ENCODE measurements at places on chromosomes 12 and 14.

DNA sequence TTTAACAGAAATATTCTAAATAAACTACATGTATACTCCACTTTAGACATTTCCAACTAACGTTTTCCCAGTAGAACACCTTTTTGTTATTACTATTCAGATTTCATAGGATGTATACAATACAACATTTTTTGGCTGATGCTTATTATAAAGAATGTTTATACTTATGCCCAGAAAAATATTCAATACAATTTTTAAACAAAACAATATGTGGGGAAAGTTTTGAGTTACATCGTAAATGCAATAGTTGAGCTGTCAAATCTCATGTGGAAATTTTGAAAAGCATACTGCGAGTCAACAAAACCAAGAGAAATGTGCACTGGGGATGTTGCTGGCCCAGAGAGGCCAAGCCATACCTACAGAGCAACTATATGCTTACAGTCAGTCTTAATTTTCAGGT, 18.2 kb upstream of the MON2 start:
- no peak for DNase-seq

DNA sequence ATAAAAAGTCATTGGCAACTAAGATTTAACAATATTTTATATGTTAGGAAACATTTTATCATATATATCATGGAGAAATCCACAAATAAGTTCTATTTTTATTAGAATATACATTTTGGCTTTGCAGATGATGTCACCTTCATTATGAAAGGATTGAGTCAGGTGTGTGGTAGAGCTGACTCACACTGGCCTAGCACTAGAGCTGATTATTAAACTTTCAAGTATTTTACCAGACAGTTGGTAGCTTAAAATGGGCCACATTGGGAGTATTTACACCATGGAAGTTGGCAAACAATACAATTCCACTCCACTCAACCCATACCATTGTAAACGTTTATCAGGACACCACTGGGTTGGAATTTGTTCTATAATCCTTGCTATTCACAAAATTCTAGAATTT, 1036.6 kb downstream of the TRHDE start:
- DNase-seq, result no peak

DNA sequence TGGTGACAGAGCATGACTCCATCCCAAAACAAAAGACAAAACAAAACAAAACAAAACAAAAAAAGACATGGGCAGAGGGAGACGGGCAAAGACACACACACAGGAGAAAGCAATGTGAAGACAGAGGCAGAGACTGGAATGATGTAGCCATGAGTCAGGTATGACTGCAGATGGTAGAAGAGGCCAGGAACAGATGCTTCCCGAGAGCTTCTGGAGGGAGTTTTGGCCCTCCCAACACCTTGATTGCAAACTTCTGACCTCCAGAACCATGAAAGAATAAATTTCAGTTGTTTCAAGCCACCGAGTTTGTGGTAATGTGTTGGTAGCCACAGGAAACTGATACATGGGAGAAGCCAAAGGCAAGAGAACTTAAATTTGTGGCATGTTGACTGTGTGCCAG, 27.1 kb downstream of the VWF start:
- DNase-seq, result no peak

DNA sequence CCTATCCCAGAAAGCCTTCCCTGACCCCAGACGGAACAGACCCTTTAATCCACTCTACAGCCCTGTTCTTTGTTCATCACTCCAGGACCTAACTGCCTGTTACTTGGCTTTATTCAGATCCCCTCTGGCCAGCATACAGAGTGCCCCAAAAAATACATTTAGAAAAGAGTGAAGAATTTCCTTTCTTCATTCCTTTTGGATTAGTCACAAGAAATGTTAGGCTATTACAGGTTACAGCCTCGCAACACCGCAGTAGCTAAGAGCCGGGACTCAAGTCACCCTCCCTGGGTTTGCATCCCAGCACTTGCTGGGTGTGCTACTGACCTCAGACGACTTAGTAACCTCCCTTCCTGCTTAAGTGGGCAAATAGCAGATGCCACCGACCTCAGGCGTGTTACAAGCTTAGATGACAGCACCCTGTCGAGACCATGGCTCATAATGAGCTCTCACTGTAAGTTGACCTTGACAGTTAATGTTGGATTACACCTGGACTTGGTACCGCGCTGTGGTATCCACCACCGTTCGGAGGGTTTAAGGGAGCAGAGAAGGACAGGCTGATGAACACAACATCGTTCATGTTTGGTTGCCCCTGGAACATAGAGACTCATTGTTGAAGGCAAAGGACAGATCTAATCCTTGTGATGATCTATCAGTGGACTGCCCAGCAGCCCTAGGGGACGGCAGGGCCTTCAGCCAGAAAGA, 12.9 kb downstream of the GLRX5 start:
- DNase-seq, result peak; percentile 73

DNA sequence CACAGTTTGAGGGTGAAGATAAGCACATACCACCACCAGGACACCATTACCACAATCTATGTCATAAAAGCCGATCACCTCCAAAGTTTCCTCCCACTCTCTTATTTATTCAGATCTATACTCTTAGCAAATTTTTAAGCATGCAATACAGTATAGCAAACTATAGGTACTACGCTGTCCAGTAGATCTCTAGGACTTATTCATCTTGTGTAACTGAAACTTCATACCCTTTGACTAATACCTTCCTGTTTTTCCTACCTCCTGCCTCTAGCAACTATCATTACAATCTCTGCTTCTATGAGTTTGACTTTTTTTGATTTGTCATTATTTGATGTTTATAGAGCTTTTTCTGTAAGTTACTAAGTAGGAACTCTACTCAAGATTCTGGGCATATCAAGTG, 84.5 kb upstream of the MANSC4 start:
- no peak for DNase-seq

DNA sequence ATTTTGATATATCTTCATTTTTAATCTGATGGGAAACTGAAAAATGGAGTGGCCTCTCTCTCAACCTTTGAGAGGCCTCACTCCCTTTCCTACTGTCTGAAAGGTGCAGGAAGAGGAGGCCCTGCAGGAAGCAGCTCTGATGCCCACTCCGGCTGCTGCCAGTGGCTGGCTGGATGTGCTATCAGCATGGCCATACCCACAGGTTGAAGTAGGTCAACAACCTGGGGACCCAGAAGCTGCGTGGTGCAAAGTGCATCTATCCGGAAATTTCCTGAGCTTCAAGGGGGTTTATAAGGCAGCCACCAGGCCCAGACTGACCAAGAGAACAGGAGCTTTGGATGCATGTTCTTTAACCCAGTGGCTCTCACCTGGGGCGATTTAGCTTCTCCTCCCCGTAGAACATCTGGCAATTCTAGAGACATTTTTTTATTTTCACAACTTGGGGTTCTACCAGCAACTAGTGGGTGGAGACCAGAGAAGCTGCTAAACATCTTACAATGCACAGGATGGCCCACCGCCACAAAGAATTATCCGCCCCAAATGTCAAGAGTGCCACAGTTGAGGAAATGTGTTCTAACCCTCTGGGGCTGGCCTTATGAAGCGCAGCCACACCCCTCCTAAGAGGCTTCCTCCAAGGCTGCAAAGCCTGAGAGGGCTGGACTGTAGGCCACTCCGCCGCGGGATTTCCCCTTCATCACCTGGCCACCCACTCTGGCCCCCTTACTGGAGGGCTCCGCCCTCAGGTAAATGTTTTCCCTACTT, 8.2 kb upstream of the BATF start:
- DNase-seq, result no peak

DNA sequence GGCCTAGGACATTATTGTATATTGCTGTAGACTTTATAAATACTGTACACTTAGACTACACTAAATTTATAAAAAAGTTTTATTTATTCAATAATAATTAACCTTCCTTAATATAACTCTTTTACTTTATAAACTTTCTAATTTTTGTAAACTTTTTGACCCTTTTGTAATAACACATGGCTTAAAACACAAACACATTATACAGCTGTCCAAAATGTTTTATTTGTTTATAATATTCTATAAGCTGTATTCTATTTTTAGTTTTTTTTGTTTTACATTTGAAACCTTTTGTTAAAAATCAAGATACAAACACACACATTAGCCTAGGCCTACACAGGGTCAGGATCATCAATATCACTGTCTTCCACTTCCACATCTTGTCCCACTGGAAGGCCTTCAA, 190.0 kb downstream of the BMP4 start:
- no peak for DNase-seq

- no peak for DNase-seq
Observed at GRCh38 chr14:96512602-96513397, 10.6 kb downstream of the PAPOLA start.

GRCh38 chr14:72549854-72550253, 344.0 kb downstream of the DPF3 start:
- DNase-seq, result no peak

GRCh38 chr12:58268069-58268468, 326.7 kb downstream of the ATP23 start:
- DNase-seq, result no peak

- DNase-seq, result peak; percentile 16
Observed at GRCh38 chr12:27782481-27782880, 2.4 kb upstream of the MANSC4 start.

DNA sequence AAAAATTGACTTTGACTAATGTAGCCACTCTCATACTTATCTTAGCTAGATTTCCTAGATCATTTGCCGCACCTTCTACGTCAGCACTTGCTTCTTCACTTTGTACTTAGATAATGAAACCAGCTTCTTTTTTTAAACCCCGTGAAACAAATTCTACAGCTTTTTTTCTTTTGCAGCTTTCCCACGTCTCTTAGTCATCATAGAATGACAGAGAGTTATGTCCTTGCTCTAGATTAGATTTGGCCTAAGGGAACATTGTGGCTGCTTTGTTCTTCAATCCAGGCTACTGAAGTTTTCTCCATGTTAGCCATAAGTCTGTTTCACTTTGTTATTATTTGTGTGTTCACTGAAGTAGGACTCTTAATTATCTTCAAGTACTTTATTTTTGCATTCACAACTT, 94.9 kb downstream of the SLCO1A2 start:
- peak; percentile 5 for DNase-seq

GRCh38 chr14:80055667-80056496, 155.4 kb downstream of the DIO2 start:
- peak; percentile 82 for DNase-seq

DNA sequence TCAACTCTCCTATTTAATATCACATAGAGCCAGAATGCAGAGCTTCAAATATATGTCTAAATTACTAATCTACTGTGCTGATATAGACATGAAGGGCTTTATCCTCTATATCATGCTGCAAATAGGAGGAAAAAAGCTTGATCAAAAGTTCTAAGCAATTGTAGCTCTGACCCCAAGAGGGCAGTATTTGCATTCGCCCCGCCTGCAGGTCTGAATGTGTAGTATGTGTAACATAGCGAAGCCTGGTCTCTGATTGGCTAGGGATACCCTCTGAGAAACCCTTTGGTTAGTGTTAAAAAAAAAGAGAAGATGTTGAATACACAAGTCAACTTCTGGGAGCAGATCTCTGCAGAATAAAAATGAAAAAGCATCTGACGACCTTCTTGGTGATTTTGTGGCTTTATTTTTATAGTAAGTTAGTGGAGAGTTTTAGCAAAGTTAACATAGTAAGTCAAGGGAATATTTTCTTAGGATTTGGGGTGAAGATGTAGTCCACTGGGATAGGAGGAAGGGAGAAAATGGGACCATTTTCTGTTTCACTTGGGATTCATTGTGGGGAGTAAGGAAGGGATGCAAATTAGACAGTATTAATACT, 151.6 kb upstream of the OR4E1 start:
- DNase-seq, result no peak

DNA sequence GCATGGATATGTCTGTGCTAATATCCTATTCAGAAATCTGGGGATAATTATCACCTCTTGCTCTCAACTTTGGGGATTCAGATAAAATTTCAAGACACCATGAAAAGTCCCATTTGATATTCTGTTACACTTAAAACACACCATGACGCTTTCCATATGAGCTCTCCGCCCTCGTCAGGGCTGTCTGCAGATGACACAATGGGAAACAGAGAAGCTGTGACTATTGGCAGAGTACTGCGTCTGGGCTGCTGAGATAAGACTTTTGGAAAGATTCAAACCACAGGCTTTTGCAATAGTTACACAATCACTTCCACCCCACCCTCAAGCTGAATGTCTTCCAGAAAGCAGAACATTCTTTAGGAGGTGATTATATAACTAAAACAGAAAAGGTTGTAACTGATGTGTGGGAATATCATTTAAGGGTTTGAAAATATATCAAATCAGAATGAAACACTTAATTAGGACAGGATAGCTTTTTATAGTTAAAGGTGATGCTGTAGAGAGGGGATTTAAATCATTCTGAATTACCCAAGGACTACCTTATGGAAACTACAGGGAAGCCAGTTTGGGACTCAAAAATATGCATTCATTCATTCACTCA, 75.3 kb upstream of the TMPO start:
- peak; percentile 80 for DNase-seq

GRCh38 chr12:125473501-125473900, 408.3 kb downstream of the AACS start:
- no peak for DNase-seq

DNA sequence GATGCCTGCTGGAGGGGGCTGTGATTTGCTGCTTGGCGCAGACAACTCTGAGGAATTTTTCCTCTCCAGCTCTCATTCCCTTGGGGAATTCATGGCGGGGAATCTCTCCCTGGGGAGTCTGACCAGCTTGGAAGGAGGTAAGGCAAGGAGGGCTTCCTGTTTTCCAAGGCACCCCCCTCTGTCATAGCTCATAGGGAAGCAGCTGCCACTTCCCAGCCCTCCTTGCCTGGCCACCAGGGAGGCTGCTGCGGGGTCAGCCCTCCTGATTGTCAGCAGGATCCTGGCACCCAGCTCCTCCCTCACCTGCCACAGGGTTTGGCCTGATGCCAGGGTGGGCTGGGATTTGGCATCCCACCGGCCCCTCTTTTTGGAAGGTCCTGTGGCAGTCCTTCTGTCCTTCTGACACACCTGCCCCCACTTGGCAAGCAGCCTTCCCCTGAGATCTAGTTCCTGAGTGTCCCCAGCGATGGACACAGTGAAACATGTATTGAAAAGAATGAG, 74.9 kb downstream of the TSPAN9 start:
- DNase-seq, result peak; percentile 73

DNA sequence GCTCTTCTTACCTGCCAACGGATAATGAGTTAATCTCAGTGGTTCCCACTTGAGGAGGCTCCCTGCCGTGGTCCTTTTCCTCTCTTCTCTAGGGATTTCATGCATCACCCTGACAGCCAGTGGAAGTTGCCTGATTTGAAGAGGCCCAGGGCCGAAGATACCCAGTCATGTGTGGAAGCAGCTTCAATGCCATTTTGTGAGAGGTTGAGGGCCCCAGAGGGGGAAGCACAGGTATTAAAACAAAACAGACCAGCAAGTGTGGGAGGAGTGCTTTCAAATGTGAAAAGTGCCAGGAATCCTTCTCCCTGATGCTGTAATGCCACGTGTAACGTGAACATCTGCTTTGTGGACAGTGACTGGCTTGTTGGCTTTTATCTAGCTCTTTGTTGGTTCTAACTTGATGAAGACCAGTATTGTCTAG, 1.5 kb downstream of the TCP11L2 start:
- no peak for DNase-seq

DNA sequence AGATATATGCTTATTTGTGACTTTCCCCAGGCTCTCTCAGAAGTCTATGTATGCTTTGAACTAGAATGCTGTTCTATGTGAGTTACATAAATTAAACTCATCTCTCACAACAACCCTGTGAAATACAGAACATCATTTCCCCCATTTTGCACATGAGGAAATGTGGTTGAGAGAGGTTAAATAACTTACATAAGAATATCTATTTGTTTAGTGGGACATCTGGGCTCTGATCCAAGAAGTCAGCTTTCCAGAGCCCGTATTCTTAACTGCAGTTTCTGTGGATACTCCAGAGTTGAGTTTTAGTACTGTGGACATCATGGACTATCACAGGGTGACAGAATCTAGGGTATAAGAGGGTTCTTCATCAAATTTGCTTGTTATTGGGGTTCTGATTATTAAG, 242.5 kb upstream of the ARHGAP5 start:
- peak; percentile 50 for DNase-seq

Data from astrocyte of the hippocampus (primary cell).